ENCODE measurements at places on chromosomes 7 and 10.

GRCh38 chr7:18468795-18469194 is 26.8 kb upstream of the HDAC9 start:
- DNase-seq = no peak

- DNase-seq = no peak
Observed at GRCh38 chr10:83612746-83613145, 526.6 kb upstream of the GHITM start.

DNA sequence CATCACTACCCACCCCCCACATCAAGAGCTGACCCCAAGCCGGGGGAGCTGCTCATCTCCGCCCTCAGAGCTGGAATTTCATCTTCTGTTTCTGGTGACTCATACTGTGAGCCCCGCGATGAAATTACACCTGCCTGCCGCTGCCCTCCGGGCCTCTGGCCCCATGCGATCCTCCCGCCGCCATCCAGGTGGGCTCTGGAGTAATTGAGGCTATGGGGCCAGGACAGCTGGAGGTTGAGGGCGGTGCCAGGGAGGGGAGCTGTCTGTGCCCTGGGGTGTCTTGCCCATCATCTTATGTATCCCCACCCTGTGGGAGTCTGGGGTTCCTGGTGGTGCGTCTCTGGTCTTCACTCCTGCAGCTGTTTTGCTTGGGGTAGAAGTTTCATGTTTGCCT is 9.0 kb downstream of the GTF2IRD1 start:
- DNase-seq = peak; percentile 58

DNA sequence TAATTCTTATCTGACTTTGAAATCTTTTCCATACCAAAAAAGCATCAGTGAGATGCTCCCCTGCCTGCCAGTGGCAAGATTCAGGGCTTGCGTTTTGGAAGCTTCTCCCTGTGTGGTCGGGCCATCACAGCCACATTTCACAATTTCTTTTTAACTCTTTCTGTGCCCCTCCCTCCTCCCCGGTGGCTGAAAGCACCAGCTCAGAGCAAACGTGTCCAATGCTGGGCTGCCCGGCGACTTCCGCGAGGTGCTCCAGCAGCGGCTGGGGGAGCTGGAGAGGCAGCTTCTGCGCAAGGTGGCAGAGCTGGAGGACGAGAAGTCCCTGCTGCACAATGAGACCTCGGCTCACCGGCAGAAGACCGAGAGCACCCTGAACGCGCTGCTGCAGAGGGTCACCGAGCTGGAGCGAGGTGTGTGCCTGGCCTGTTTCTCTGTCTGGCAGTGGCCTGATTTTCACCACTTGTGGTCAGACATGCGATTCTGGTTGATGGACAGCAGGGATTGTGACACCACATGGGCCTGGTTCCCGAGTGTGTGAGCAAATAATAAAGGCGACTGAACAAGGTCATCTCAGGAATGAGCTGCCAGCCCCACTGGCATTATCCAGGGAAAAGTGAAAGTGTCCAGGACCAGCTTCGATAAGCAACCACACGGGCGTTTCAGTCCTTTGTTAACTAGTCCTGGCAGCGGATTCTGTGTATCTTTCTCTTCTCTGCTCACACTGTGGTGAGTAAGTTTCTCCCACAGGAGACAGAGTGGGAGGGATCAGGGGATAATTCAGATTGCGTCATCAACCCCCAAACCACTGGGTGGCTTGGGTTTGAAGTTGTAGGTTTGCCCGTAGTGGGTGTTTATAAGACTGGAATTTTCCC is 2.6 kb downstream of the NPTX2 start:
- DNase-seq = peak; percentile 46

GRCh38 chr7:80860554-80860953 is 58.3 kb downstream of the SEMA3C start:
- DNase-seq = no peak

DNA sequence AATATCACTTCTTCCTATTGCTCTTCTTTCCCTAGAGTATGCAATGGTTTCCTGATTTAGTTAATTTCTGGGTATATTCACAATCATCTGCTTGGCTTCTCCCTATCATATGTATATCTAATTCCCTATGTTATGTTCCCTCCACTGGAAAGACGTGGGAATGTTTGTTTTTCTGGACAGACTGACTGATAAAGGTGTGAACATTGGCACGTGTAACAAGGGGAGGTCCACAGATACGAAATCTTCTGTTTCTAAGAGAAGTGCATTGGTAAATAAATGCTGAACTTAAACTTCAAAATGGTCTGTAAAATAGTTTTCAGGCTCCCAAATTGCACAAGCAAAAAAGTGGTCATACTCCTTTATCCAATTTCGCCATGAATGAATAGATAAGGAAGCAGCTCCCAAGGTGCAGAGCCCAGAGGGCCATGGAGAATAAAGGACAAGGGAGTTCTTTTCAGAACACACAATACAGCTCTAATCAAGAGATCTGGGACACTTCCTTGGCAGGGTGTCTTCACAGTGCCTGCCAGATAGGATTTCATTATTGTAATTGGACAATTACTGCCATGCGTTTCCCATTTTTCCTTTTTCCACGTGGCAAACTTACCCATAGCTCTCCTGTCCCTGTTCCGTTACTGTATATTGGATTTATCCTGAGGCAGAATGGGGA is 141.9 kb downstream of the RNF133 start:
- DNase-seq = no peak

- no peak for DNase-seq
Observed at GRCh38 chr10:90905925-90906324, 15.0 kb downstream of the ANKRD1 start.

GRCh38 chr7:135684136-135684535 is 21.8 kb downstream of the STMP1 start:
- no peak for DNase-seq

GRCh38 chr10:48700493-48700892 is 15.8 kb downstream of the WDFY4 start:
- DNase-seq = no peak

- no peak for DNase-seq
Observed at GRCh38 chr7:26959290-26959689, 94.9 kb upstream of the SKAP2 start.

DNA sequence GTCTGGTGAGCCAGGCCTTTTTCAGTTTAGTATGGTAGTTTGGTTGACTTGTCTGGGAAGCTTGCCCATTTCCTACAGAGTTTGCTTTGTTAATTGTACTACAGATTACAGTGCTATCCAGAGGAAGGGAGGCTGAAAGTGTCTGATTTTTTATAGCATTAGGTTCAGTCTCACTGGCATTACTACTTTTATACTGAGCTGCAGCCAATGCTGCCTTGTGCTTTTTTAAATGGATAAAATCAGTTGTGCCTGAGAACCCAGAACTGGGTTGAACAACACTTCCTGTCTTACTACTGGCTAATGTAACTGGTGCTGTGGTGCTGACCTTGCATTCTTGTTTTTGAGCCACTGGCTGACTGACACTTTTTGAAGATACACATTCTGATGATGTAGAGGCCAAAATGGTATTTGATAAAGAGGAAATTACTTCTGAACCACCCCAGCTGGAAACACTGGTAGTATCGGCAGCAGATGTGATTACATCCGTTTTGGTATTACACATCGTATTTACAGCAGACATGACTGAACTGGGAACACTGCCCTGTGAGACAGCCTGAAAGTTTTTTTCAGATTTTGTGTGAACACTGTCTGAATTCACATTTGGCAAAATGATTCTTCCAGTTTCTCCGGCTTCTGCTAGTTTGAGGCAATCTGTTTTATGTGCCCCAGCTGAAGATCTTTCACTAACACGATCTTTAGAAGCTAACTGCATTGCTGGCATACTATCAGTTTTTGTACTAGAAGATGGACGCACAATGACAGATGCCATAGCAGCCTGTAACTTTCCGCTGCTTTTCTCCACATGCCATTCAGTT is 74.1 kb downstream of the NRBF2 start:
- peak; percentile 77 for DNase-seq

GRCh38 chr7:136665878-136666509 is 202.5 kb upstream of the CHRM2 start:
- no peak for DNase-seq

DNA sequence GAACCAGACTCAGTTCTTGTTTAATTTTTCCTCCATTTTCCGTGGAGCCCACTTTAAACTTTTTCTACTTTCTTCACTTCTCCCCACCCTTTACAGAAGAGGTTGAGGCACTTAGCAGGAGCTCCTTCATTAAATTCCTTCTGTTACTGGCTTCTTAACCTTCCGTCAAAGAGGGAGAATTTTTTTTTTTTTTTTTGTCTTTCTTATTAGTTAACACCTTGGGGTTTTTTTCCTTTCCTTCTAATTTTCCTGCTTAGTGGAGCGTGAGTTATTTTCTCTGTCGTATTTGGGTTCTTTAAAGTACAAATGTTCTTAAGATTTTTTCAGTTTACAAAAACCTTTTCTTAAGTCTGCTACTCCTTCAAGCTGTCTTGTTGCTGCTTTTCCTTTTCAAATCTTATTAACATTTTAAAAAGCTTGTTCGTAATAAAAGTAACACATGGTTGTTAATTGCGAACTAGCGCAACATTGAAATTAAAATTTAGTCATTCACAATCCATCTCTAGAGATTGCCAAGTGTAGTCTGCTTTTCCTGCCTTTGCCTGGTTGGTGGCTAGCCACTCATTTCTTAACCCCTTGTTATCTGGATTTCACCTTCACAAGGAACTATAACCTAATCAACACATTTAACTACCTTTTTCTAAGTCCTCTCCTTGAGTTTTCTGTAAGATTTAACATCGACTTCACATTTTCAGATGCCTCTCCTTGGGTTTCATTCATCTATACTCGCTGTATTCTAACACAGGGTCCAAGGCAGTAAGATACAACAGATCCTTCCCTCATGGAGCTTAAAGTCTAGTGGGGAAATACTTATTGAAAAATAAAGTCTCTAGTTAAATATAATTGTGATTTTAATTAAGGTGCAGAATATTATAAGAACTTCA is 2.0 kb downstream of the BMPR1A start:
- no peak for DNase-seq

- DNase-seq = no peak
Observed at GRCh38 chr7:43769281-43769680, 10.8 kb downstream of the BLVRA start.

- DNase-seq = no peak
Observed at GRCh38 chr7:24133691-24134090, 150.3 kb upstream of the NPY start.

GRCh38 chr7:130961128-130961601 is 227.2 kb upstream of the KLF14 start:
- peak; percentile 89 for DNase-seq

DNA sequence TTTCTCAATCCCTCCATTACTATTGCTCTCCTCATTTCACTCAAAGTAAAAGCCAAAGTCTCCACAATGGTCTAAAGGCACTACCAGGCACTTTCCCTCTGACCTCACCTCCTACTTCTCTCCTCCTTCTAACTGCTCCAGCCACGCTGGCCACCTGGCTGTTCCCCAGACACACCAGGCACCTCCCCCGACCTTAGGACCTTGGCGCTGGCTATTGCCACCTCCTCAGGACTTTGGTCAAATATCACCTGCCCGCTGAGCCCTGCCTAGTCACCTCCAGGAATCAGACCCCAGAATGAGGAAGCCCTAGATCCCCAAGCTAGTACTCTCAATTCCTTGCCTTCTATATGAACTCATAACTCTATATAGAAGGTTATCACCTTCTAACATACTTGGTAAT is 66.2 kb upstream of the STEAP1B start:
- DNase-seq = no peak

- DNase-seq = no peak
Observed at GRCh38 chr7:36147361-36147760, 5.7 kb upstream of the EEPD1 start.

DNA sequence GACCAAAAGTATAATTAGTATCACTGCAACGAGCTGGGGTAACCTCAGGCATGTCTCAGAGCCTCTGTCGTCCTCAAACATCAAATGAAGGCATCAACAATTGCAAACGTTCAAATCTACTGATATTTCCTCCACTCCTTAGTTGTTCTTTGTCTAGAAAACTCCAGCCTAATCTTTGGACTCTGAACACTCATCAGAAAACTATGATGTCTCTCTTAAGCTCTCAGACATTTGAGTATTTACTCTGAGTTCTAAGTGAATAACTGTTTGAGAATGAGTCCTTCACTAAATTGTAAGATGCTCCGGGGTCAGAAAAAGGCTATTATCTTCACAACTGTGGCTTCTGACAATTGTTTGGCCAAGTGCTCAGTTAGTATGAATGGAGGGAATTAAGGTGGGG is 536.4 kb downstream of the NRG3 start:
- DNase-seq = no peak

DNA sequence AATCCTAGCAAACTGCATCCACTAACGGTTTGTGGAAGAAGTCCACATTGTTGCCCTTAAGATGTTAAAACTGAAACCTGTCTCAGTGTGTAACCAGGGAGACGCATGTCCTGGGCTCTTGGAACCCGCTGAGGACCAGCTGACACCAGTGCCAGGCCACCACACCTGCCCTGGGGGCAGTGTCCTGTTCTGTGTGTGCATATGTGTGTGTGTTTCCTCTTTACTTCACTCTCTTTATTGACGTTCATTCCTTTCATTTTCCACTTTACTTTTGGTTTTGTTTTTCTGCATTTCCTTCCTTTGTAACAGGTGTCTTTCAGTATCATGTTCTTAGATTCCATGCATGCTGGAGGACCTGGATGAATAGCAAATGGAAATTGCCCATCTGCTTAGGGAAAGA is 83.8 kb downstream of the TEX36 start:
- peak; percentile 11 for DNase-seq

DNA sequence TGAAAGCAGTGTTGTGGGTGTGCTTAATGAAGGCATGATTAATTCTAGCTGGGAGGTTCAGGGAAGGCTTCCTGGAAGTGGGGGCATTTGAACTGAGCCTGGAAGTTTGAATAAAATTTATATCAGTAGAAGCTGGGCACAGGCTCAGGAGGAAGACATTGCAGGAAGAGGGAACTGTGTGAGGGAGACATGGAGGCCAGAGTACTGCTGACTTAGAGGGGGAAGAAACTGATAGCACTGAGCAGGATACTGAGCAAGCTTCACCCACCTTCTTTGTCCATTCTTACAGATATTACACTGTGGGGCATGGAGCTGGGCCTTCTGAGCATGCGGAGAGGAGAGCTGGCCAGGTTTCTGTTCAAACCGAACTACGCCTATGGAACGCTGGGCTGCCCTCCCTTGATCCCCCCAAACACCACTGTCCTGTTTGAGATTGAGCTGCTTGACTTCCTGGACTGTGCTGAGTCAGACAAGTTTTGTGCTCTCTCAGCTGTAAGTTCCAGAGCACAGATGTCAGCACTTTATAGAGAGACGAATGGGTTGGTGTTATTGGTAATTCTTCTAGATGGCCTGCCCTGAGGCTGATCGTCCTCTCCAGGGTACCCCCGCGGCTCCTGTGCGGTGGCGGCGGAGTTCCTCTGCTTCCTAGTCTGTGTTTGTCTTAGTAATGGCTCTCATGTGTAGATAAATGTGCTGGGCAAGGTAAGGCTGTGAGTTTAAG is 2.1 kb downstream of the FKBP6 start:
- DNase-seq = peak; percentile 89

- peak; percentile 64 for DNase-seq
Observed at GRCh38 chr7:142581341-142581740, 167.9 kb upstream of the PRSS1 start.

DNA sequence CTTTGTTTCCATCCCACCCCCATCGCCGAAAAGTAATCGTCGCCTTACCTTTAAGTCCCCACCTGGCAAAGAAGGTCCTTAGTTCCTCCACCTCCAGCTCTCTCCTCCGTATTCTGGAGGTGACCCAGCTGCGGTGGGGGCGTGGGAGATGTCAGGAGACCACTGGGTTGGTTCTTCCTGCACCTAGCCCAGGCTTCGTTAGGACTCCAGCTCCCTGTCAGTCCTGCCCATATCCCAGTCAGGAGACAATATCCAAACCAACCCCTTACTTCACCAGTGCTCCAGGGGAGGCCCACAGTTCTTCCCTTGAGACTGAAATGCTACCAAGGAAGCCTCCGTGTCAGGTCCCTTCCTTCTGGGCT is 693 bp downstream of the ADIRF start:
- no peak for DNase-seq

- peak; percentile 30 for DNase-seq
Observed at GRCh38 chr10:132478341-132479023, 59.1 kb upstream of the INPP5A start.
